ENCODE measurements at places on chromosomes 12 and 14.

DNA sequence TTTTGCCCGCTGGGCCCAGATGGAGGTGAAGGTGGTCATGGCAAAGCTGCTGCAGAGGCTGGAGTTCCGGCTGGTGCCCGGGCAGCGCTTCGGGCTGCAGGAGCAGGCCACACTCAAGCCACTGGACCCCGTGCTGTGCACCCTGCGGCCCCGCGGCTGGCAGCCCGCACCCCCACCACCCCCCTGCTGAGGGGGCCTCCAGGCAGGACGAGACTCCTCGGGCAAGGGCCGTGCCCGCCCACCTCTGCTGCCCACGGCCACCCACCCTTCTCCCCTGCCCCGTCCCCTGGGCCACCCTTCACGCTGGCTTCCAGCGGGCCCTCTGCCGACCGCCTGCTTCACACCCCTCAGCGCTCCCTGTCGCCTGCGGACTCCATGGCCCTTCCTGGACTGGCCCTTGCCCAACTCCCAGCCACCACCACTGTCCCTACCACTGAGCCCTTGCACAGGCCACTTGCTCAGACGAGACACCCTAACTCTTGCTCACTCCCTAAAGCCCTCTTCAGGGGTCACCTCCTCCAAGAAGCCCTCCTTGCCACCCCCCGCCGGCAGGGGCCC lies 42.5 kb downstream of the CYP46A1 start:
- no peak for DNase-seq

- DNase-seq, result no peak
Observed at GRCh38 chr14:100107236-100107635, 42.0 kb downstream of the EVL start.

DNA sequence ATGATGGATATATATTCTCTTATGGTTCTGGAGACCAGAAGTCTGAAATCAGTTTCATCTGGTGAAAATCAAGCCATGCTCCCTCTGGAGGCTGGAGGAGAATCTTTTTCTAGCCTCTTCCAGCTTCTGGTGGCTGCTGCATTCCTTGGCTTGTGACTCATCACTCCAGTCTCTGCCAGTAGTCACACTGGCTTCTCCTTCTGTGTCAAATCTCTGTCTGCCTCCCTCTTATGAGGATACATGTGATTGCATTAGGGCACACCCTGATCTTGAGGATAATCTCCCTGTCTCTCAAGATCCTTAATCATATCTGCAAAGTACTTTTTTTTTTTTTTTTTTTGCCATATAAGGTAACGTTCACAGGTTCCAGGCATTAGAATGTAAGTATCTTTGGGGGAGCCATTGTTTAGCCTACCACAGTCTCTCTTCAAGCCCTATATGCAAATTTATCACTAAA lies 17.7 kb downstream of the DNAL1 start:
- DNase-seq, result peak; percentile 93

GRCh38 chr12:83823386-83824045 lies 1089.1 kb downstream of the SLC6A15 start:
- DNase-seq, result no peak

- DNase-seq, result peak; percentile 60
Observed at GRCh38 chr14:76872796-76873432, 46.7 kb downstream of the LRRC74A start.

- DNase-seq, result peak; percentile 96
Observed at GRCh38 chr12:114848666-114849065, 164.7 kb upstream of the TBX3 start.

DNA sequence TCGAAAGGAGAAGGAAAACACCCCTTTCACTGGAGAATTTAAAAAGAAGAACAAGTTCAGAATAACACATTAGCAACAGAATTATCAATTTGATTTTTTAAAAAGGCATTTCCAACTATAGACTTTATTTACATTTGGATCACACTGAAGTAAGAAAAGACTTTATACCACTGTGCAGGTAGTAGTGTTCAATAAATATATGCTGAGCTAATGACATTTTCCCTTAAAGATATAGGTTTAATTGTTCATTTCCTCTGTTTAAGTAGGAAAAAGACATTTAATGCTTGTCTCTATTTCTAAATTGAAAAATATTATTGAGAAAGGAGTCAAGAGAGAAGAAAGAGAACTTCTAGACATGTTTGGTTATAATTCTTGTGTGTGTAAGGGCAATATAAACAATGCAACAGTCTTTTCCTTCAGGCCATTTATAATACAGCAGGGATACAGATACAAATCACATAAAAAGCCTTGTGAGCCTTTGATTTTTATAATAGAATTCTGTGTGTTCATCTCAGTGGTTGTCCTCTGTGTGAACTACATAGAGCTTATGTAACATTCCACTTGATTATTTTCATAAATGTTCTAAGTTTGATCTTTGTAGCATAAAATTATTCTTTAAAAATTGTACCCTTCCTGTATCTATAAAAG lies 48.7 kb upstream of the PZP start:
- DNase-seq, result no peak

DNA sequence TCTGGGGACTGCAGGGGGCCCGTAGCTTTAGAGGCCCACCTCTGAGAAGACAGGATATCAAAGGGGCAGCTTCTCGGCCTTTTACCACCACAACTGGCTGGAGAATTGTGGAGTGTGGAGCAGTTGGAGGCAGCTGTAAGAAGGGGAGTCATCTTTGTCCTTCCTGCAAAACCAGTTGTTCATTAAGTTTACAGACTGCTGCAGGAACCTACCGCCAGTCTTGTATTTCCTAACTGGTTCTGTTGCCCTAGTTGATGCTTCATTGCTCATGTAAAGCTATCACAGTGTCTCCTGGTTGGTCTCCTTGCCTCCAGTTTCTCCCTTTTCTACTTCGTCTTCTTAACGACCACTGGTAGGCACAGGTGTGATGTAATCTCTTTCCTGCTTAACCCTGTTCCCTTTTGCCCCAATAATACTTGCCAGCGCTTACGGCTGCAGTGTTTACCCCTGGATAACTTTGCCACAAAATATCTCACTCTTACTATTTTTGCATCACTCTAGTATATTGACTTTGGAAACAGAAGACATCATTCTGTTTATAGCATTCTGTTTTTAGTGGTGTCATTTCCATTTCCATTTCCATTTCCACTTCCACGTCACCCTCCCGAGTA lies 11.9 kb downstream of the ESPL1 start:
- no peak for DNase-seq

- no peak for DNase-seq
Observed at GRCh38 chr14:33035416-33036194, 96.9 kb downstream of the NPAS3 start.

DNA sequence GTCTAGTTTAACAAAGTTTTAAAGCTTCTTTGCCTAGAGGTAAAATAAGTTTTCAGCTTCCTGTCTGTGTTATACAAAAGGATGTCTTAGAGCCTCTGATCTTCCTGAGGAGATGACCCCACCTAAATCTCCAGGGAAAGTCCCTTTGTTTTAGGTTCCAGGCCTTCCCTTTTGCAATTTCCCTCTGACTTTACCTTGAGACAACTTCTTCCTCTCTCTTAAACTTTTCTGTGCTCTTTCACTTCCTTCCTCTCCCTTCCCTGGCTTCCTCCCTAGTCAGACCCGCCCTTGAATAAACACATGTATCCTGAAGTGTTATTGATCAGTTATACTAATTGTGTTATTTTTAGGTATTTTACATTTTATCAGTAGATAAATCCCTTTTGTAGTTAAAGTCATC lies 134.8 kb downstream of the DYRK2 start:
- no peak for DNase-seq

GRCh38 chr14:103999795-104000440 lies 57.6 kb upstream of the RD3L start:
- DNase-seq, result no peak

- no peak for DNase-seq
Observed at GRCh38 chr12:132746613-132747012, 15.0 kb downstream of the ANKLE2 start.

DNA sequence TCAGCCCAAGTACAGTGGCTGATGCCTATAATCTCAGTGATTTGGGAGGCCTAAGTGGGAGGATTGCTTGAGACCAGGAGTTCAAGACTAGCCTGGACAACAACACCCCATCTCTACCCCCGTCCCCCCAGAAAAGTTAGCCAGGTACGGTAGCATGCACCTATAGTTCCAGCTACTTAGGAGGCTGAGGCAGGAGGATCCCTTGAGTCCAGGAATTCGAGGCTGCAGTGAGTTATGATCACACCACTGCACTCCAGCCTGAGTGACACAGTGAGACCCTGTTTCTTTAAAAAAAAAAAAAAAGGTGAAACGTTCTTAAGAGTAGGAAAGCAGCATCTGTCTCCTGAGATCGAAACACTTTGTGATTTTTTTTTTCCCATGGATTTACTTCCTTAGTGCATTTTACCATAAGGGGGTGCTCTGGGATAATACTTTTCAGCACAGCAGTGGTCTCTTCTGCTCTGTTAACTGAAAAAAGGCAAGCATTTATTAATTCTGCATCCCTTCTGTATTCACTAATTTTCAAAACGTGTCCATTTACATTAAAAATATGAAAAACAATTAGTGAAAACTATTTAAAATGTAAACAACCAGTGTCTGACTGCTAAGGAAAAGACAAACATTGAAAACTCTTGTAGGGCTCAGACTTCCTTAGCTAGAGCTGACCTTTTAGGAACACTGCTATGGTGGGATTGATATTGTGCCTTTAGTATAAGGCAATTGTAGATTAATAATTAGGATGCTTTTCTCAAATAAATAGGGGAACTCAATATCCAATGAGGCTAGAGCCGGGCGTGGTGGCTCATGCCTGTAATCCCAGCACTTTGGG lies 31.2 kb upstream of the USP44 start:
- DNase-seq, result peak; percentile 80

DNA sequence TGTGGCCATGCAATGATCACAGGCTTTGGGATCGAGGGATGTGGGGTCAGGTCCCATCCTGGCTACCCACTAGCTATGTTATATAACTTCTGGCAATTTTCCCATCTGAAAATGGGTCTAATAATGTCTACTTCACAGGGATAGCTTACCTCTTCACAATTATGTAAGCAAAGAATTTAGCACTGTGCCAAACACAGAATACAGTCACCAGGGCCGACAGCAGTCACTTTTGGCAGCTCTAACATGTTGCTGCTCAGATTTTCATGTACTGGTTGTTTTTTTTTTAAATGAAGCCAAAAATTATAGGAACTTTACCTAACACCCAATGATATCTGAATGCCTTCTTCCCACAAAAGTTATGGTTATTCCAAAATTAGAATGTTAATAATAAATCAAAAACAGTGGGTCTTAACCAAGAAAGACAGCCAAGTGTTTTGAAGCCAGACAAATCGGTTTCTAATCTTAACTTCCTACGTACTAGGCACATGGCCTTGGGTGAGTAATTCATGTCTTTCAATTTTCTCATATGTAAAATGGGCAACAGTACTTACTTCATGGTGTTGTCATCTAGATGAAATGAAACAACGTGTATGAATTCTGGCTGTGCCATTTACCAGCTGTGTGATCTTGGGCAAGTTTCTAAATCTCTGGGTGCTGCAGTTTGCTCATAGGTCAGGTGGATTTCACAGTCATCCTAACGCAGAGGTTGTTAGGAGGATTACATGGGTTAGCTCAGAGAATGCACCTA lies 13.0 kb upstream of the PCED1B start:
- peak; percentile 96 for DNase-seq

DNA sequence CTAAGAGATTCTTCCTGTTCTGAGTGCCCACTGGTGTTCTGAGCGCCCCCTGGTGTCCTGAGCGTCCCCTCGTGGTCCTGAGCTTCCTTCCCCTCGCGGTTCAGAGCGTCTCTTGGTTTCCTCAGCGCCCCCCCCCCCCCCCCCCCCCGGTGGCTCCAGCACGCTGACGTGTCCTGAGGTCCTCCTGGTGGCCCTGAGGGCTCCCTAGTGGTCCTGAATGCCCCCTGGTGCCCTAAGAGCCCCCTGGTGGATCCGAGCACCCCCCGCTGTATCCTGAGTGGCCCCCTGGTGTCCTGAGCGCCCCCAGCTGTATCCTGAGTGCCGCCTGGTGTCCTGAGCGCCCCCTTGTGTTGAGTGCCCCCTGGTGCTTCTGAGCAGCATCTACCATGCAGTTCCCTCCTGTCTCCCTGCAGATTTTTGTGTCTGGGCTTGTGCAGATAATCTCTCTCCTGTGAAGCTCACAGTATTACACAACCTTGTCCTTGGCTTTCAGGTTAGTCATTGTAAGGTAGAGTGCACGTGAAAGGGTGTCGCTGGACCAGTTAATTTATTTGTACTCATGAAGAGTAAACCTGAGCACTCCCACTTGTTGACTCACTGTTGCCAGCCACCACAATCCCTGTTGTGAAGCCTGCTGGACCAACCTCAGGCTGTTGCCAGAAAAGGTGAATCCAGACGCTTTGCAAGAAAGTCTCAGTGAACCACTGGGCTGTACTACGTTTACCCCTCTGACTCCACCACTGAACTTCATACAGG lies 1168.4 kb downstream of the TMEM121 start:
- DNase-seq, result no peak

DNA sequence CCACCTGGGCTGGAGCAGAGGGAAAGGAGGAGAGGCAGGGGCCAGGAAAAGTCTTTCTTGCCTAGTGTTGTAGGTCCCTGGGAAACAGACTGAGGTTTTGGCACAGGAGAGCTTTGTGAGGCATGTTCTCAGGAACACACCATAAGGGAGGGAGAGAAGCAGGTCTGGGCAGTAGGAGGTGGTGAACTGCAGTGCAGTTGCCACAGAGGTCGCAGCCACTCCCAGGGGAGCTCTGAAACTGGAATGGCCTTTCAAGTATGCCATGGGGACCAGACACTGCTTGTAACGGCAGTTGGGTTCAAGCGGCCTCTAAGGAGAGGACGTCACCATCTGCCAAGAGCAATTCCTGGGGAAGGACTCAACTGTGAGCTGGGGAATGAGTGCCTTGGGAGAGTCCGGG lies 35.4 kb upstream of the NKX2-8 start:
- no peak for DNase-seq

DNA sequence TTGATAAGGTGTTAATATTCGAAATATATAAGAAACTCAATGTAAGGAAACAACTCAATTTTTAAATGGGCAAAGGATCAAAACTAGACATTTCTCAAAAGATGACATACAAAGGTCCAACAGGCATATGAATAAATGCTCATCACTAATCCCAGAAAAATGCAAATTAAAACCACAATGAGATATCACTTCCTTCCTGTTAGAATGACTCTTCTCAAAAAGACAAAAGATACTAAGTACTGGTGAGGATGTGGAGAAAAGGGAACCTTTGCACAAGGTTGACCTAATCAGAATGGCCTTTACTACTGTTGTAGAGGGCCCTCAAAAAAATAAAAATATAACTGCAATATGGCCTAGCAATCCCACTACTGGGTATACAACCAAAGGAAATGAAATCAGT lies 383.4 kb downstream of the KCNH5 start:
- DNase-seq, result no peak

Data from fibroblast of the aortic adventitia (primary cell).